ENCODE measurements at places on chromosomes 3 and 15. TPM values are rescaled to one million over a fixed set of nuclear protein-coding genes. Genes with fewer than 3 reads are reported as not detected.

DNA sequence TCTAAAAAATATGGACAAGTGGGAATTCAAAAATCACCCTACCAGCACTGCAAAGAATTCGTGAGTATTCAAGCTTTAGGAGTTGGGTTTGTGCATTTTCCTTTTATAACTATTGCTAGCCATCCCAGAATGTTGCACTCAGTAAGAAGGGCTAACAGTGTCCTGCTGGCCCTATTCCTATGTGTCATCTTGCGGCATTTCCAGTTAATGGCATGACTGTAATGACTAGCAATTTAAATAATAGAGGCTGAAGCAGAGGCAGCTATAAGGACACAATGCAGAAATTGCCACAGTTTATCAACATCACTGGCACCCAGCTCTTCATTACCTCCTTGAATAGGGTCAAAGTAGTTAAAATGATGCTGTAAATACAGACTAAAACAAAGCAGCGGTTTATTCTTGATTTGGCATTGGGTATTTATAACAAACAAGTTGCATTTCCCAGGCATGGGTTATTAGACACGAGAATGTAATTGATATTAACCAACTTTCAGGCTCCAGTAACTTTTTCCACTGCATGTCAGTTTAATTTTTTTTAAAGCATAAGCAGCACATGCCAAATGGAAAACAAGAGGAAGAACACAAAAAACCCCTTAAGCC is 177.6 kb downstream of the FHIT start:
- H3K27ac ChIP-seq: no peak overlapping the region
- no peaks in the 10 kb centered on the region for H3K4me1 ChIP-seq
- no peak for DNase-seq
- H3K27me3 ChIP-seq: no peaks in the 10 kb centered on the region

GRCh38 chr3:52420388-52420787 is 24.5 kb downstream of the SEMA3G start:
- no peaks in the 10 kb centered on the region for H3K36me3 ChIP-seq
- no peak for DNase-seq
- no peaks in the 10 kb centered on the region for H3K4me1 ChIP-seq
- H3K27me3 ChIP-seq: 0 out of 2 replicates have a peak, but pooled peaks cover 2% of the 10 kb centered on the region

DNA sequence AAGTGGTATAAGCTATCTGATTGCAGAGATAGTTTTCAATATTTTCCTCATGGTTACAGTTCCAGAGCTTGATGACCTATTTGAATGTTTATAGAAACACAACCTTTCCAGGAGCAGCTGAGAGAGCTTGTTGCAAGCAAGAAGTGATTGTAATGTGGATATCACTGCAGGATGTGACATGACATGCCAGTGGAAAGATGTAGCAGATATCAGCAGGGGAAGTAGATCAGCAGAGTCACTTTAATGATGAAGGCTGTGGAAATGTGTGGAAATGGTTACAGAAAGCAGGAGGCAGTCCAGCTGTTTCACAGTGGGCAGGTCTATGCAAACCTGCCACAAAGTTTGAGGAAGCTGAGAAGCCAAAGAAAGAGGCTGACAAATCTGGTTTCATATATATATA is 21.0 kb downstream of the TMEM158 start:
- H3K36me3 ChIP-seq: no peaks in the 10 kb centered on the region
- no peak overlapping the region for H3K4me3 ChIP-seq
- no peak overlapping the region for H3K27ac ChIP-seq
- H3K4me1 ChIP-seq: peaks cover 20% of the 10 kb centered on the region
- DNase-seq: peak; percentile 82
- no peaks in the 10 kb centered on the region for H3K27me3 ChIP-seq

DNA sequence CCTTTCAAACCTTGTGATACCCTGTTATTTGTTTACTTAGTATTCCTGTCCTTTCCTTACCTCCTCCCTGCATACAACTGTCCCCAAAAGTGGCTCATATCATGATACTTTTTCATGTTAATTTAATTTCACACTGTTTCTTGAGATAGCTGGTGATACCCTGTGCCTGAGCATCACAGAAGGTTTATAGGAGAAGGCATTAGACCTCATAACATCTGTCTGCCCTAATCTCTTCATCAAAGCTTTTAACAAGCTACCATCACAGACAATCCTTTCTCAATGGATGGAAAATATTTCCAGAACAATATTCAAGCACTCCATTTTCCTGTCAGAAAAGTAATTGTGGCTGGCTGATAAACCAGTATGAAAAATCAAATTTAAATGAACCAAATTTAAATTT is 81.6 kb downstream of the SSR3 start:
- no peak for DNase-seq
- H3K27me3 ChIP-seq: peaks cover 2% of the 10 kb centered on the region
- H3K36me3 ChIP-seq: no peaks in the 10 kb centered on the region
- H3K27ac ChIP-seq: no peak overlapping the region
- H3K4me1 ChIP-seq: peaks cover 3% of the 10 kb centered on the region
- H3K4me3 ChIP-seq: no peak overlapping the region

- no peak overlapping the region for H3K4me3 ChIP-seq
- H3K27ac ChIP-seq: no peak overlapping the region
- no peaks in the 10 kb centered on the region for H3K27me3 ChIP-seq
Measured at GRCh38 chr3:135366816-135367215, 571.8 kb downstream of the EPHB1 start.

DNA sequence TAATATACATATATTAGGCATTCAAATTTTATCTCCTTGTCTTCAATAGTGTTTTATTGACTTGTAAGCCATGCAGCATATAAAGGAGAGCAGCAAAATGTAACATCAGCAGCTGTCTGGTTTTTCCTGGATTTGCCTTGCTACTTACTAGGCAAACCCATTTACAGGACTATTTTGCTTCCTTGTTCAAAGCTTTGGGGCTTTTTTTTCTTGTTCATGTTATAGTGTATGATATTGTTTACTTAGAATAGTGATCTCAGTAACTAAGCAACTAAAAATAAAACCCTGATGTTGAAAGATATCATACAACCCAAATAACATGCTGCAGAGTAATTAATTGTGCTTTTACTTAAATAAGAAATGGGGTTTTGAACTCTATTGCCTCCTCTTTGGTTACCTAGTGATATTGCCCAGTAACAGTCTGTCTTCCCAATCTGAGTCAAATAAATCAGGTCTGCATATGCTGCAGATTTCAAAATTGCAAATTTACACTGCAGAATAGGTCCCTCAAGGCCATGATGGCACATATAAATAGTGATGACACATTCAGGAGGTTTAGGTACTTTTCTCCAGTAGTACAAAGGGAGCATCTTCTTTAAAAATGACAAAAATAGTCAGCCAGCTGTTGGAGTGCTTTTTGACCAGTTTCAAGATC is 578.1 kb upstream of the NECTIN3 start:
- peak; percentile 8 for DNase-seq
- H3K27ac ChIP-seq: no peak overlapping the region
- no peaks in the 10 kb centered on the region for H3K4me1 ChIP-seq
- no peak overlapping the region for H3K4me3 ChIP-seq

DNA sequence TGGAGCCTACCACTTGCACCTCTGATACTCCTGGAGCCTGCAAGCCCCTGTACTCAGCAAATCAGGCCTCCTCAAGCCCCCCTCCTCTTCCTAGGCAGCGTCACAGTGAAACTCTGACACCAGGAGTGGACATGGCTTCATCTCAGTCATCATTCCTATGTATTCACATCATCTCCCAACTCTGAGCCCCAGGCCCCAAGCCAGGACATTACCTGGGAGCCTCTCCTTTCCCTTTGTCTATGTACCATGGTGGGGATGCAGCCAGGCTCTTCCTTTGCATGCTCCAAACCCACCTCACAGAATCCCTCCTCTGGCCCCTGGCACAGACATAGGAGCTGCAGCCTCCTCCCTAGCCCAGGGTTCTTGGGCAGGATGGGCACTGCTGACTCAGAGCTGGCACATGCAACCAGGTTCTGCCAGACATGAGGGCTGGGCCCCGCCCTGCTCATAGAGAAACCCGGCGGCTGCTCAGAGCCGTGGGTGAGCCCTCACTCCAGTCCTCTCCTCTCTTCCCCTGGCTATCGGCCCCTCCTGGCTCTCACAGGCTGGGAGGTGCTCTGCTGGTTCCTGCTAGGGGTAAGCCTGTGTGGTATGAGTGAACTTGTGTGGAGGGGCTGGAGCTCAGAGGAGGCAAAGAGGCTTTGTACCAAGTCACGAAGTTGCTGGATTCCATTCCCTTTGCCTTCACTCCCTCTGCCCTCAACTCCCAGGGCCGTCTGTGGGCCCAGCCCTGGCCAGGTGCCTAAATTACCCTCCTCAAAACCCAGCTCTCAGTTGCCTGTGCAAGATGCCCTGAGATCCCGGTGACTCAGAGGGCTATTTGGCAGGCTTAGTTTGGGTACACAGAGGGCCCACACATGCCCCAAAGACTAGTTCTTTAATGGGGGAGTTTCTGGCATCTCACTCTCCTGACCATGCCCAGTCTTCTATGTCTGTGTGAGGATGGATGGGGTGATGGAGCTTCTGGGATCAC is 1.9 kb upstream of the PLCD1 start:
- no peak for DNase-seq
- H3K4me1 ChIP-seq: peaks cover 9% of the 10 kb centered on the region
- H3K27ac ChIP-seq: no peak overlapping the region
- no peaks in the 10 kb centered on the region for H3K36me3 ChIP-seq
- no peaks in the 10 kb centered on the region for H3K27me3 ChIP-seq

MOBP gene
- polyA plus RNA-seq: not detected

MGLL gene
- polyA plus RNA-seq: 60.6 TPM

STRA6 gene
- polyA plus RNA-seq: 0.14 TPM

CLDN16 gene
- 0.22 TPM for polyA plus RNA-seq
